ENCODE measurements at places on chromosomes 2 and 18. TPM values are rescaled to one million over a fixed set of nuclear protein-coding genes. Genes with fewer than 3 reads are reported as not detected.

The CPLX4 gene
- not detected for total RNA-seq

The SIX3 gene
- total RNA-seq, result not detected

The TYMS gene
- total RNA-seq, result 27.4 TPM

The DCDC2C gene
- total RNA-seq, result not detected

The SOS1 gene
- total RNA-seq, result 16.8 TPM

The CD207 gene
- 0.08 TPM for total RNA-seq

The SERPINB2 gene
- 0.35 TPM for total RNA-seq

The LYPD6B gene
- total RNA-seq, result not detected

The ADGRF3 gene
- total RNA-seq, result not detected

The VWC2L gene
- total RNA-seq, result not detected

The MERTK gene
- total RNA-seq, result 220 TPM

The C1QL2 gene
- total RNA-seq, result not detected

The MC5R gene
- not detected for total RNA-seq

The EMILIN1 gene
- 0.71 TPM for total RNA-seq

The FAM228B gene
- total RNA-seq, result 4.0 TPM

The RAB31 gene
- 12.9 TPM for total RNA-seq

The ACMSD gene
- not detected for total RNA-seq

The KIF5C gene
- total RNA-seq, result 1.4 TPM

The HOXD4 gene
- 3.6 TPM for total RNA-seq

The EGR4 gene
- total RNA-seq, result not detected

The FHOD3 gene
- total RNA-seq, result 2.4 TPM

The HOXD9 gene
- 0.18 TPM for total RNA-seq
